ENCODE measurements at places on chromosomes 7 and 10.

GRCh38 chr7:100035876-100036275, 13.7 kb upstream of the ZSCAN21 start:
- DNase-seq = no peak

DNA sequence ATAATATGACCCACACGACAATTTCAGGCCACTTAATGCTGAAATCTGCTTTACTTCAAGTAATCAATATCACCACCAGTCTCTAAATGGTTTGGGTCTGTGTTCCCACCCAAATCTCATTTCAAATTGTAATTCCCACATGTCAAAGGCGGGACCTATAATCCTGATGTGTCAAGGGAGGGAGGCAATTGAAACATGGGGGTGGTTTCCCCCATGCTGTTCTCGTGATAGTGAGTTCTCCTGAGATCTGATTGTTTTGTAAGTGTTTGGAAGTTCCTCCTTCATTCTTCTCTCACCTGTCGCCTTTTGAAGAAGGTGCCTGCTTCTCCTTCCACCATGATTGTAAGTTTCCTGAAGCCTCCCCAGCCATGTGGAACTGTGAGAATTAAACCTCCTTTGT, 178.4 kb downstream of the CRPPA start:
- DNase-seq = no peak

DNA sequence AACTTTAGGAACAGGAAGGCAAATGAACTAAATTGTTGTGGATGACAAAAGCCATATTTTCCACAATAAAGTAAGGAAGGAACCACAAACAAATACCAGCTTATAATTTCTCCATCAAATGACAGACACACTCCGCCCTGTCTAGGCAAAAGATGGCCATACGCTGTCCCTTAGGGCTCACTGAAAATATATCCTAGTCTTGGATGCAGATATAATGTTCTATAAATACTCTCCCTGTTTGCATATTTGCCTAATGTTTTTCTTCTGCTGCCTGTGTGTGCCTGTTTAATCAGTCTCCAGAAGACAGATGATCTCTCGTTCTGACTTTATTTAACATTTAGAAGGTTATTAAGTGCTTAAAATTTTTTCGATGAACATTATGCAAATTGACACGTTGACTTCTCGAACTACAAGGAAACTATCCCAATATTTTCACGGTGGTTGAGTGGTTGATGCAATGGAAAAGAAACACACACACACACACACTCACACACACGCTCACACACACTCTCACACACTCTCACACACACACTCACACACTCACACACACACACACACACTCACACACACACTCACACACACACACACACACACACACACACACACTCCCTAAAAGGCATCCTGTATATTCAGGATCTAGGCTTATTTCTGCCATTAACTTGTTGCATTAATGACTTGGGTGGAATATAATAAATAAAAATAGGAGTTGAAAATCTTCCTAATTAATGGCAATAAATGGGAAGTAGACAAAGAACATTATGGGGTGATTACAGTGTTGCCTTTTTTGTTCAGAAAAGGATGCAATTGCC, 297.1 kb downstream of the PRPF18 start:
- no peak for DNase-seq

DNA sequence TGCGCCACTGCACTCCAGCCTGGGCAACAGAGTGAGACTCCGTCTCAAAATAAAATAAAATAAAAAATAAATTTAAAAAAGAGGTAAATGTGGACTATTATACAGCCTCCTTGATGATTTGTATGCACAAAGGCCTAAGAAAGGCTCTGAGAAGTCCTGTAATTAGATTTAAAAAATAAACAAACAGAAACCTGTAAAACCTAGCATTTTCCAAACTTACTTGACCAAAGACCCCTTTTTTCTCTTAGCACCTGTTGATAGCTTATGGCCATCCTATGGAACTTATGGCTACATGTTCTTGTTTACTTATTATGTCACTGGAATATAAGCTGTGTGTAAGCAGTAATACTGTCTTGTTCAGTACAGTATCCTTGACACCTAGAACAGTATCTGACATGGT, 5.7 kb downstream of the DNAJC2 start:
- DNase-seq = no peak

DNA sequence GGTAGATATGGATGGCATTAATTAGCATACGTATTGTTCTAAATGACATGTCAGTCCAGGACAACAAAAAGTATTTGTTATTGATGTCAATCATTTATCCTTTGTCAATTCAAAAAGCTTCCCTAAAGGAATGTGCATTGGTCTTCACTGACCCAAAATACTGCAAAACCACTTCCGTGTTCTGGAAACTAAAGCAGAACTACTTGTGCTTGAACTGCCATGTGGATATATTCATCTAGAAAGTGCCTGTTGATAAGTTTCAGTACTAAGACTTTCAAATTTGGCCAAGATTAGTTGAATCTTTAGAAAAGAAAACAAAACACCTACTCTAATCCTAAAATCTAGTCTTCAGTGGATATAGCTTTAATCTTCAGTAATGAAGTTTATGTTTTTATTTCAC, 242.1 kb upstream of the PPP1R3A start:
- DNase-seq = no peak

GRCh38 chr7:33714208-33714607, 191.1 kb upstream of the BMPER start:
- no peak for DNase-seq

- DNase-seq = no peak
Observed at GRCh38 chr10:102407425-102408130, 11.0 kb downstream of the PSD start.

GRCh38 chr7:135757719-135758411, 9.3 kb upstream of the FAM180A start:
- DNase-seq = no peak

- no peak for DNase-seq
Observed at GRCh38 chr7:99210265-99210970, 2.5 kb upstream of the KPNA7 start.

DNA sequence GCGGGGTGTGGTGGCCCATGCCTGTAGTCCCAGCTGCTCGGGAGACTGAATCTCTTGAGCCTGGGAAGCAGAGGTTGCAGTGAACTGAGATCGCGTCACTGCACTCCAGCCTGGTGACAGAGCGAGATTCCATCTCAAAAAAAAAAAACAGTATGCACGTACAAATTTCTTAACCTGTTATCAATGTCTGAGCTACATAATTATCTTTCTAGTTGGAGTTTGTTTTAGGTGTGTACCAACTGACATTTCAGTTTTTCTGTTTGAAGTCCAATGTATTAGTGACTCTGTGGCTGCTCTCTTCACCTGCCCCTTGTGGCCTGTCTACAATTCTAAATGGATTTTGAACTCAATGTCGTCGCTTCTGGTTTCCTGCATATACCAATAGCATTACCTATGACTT, 40.3 kb downstream of the CD36 start:
- DNase-seq = no peak

DNA sequence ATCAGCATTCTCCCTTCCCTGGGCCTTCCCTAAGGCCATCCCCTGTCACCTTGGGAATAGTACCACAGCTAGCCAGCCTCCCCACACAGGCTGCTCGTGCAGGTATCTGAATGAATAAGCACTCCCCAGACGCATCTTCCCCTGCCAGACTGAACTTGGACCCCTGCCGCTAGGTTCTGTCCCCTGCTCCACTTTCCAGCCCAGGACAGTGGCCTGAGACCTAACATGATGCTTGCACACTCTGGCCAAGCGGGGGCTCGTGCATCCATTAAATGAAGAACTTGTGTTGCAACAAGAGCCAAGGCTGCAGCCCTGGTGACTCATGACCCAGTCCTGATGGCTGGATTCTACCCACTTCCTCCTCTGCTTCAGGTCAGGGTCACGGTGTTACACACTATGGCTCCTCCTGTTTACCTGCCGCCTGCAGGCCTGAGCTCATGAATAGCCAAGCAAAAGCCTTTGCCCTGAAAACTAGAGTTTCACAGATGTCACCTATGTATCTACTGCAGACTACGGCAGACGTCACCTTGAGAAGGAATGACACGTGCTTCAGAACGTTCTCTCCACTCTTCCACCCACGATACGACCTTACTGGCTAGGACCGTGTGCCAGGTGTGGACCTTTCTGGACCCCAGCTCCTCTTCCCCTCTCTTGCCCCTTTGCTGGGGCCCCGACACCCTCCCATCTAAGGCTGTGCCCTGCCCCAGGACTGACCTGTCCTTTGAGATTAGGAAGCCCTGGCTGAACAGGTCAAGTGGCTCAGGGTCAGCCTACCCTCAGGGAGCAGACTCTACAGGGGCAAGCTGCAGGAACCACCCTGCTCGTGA, 6.5 kb downstream of the ASB13 start:
- no peak for DNase-seq

- DNase-seq = no peak
Observed at GRCh38 chr7:55170335-55171069, 151.7 kb downstream of the EGFR start.

- DNase-seq = no peak
Observed at GRCh38 chr10:133185916-133186315, 25.9 kb downstream of the KNDC1 start.

- DNase-seq = no peak
Observed at GRCh38 chr10:46546591-46547540, 9.6 kb downstream of the GPRIN2 start.

DNA sequence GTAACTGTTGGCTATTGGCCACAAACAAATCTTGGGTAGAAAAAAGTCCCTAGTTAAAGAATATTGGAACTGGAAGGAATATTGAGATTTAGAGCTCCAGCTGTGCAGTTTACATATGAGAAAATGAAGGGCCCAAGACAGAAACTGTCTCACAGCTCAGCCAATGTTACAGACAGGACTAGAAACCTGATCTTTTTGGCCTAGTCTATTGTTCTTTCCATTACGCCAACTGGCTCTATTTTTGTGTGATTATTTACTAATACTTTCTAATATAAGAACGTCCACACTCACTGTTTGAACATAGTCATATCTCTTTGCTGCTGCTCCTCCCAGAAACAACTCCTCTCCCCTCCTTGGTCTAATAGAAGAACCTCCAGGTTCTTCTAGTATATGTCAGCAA, 1.2 kb downstream of the WEE2 start:
- no peak for DNase-seq

DNA sequence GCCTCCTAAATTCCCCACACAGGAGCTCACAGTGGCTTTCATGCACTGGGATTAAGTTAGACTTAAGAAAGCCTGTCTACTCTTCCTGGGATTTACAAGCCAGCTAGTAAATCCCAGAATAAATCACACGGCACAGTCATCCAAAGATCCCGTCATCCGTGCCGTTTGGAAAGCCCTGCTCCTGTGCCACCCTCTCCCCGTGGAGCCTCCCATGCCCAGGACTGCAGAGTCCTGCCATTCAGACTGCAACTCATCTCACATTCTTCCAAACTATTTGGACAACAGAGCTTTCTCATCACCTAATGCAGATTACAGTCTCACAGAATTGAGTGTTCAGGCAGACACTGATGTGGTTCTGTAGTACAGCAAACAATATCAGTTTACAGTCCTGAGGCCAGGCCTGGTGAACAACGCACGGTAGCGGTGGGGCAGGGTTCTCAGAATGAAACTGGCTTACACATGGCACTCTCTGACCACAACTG, 166.5 kb downstream of the EGFR start:
- DNase-seq = no peak

DNA sequence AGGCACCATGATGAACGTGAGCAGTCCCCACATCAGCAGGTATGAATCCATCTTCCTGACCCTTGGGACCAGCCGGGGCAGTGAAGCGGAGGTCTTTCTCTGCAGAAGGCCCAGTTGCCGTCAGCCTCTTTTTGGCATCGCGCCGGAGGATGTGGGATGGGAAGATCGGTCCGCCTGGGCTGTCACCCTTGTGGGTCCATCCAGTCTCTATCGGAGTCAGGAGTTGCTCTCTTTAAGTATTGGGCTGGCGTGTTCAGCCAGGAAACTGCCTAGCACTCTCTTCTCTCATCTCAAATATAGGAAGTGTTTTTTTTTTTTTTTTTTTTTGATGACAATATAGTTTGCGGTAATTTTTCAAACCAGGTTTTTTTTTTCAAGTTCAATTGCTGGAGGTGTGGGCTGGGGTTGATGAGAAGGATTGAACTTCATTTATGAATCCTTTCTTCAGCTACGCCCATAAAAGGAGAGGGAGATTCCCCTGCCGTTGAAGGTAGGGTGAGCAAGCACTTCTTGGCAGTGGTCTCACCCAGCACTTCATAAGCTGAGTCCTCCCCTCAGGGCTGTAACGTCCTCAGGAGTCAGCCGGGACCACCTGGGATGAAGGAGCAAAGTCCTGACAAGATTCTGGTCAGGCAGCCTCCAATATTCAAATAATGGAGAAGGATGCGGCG, at the start of gene IL2RA:
TSS of gene IL2RA (minus strand) at position 267 of the 671 bp plus-strand sequence. CDS start at position 51, 216 bp downstream.
- peak; percentile 56 for DNase-seq

DNA sequence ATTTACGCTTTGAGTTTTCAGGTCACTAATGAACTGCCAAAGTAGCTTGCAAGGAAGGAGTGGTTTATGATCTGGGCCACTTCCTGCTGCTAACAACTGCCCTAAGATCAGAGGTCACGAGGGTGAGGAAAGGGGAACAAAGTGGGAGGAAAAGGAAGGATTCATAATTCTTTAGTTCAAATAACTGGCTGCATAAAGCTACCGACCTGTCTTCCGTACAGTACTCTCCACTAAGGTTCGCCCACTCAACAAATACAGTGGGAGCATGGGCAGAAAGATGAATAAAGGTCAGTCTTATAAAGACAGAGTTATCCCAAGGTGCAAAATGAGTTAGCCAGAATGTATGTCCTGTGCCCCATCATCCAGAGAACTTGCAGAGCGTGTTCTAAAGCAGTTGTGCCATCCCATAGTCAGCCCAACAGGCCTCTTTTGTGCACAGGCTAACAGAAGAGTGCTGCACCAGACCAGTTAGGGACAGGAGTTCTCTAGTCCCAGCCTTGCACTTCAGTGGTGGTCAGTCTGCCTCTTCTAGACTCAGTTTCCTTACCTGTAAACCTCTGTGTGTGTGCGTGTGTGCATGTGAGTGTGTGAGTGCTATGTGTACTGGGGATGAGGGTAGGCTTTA, 65.9 kb downstream of the CREB3L2 start:
- no peak for DNase-seq

- DNase-seq = no peak
Observed at GRCh38 chr10:17655567-17656146, 11.7 kb downstream of the STAM start.

DNA sequence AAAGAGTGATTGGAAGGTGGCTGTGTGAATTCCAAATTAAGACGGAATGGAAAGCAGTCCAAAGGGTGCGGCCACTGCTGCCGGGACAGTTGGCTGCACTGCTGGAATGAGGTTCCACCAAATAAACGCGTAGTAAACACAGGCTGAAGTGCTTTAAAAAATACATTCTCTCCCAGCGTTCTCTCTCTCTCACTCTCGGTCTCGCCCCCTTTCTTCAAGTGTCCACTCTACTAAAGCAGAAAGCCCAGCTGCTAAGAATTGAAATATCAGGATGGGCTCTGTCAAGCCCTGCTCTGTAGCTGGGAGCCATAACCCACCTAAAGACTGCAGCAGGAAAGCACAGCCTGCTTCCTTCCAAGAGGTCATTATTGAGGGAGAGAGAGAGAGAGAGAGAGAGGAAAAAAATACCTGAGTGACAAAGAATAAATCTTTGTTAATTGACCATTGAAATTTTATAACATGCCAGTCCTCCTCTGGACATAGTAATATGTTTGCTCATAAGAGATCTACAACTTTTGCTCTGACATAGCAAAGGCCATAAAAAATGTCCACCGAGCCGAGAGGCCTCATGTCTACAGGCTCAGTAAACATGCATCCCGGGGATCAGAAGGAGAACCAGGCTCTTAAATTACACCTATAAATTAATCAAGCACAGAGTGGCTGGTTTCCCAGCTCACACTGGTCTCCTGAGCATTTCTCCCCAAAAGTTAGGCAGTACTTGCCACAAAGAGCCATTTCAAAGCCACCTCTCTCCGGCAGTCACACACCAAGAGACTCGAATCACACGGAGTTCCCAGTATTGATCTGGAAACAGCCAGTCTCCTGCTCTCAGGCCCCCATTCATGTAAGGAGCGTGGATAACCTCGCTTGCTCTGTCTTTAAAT, 72.8 kb downstream of the FGFR2 start:
- no peak for DNase-seq

All from effector memory CD4-positive, alpha-beta T cell (primary cell).